ENCODE measurements at places on chromosomes 5 and 9.

DNA sequence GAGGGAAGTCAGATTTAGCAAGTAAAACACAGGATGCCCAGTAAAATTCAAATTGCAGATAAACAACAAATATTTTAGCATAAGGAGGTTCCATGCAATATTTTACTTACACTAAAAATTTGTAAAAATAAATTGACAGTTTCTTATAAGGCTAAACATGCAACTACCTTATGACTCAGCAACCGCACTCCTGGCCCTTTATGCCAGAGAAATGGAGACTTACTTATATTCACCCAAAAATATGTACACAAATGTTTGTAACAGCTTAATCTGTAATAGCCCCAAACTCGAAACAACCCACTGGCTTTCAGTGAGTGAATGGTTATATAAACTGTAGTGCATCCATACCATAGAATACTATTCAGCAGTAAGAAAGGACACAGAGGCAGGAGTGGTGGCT lies 28.6 kb upstream of the TRIM14 start:
- DNase-seq: no peak

- no peak for DNase-seq
These were observed 254.5 kb upstream of the EFNA5 start for GRCh38 chr5:107925200-107925599.

- no peak for DNase-seq
These were observed 21.3 kb downstream of the ABCA1 start for GRCh38 chr9:104906441-104907277.

GRCh38 chr5:172417983-172418630 lies 36.2 kb downstream of the SH3PXD2B start:
- no peak for DNase-seq

DNA sequence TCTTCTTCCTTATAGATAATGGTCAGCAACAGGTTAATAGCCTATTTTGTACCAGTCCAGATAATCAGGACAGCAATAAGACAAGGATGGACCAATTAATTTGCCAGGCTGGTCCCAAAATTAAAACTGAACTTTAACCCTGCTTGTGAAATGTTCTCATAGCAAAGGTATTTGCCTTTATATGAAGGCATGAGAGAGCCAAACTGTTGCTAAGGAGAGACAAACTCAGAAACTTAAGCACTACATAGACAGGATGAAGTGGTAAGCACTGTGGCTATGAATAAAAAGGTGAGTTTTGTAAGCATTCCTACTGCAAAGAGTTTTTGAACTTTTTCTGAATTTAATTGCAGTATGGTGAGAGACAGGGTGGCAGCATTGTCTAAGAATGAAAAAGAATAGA lies 174.7 kb upstream of the PPP1R2B start:
- DNase-seq: no peak

GRCh38 chr9:32579706-32580331 lies 6.9 kb upstream of the NDUFB6 start:
- DNase-seq: peak; percentile 6

GRCh38 chr9:107584186-107584585 lies 94.6 kb upstream of the KLF4 start:
- DNase-seq: no peak

DNA sequence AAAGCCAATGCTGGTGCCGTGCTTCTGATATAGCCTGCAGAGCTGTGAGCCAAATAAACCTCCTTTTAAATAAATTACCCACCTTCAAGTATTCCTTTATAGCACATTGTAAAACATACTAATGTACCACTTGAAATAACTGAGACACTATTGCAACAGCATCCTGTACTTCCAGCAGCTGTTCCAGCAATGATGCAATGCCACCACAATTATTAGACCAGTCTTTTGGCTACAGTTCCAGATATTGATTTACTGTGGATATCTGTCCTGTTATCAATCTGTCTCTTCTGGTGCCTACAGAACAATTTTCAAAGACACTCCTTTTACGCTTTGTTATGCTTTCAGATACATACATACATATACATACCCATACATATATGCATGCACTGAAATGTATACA lies 567.9 kb downstream of the TAF11L14 start:
- no peak for DNase-seq

DNA sequence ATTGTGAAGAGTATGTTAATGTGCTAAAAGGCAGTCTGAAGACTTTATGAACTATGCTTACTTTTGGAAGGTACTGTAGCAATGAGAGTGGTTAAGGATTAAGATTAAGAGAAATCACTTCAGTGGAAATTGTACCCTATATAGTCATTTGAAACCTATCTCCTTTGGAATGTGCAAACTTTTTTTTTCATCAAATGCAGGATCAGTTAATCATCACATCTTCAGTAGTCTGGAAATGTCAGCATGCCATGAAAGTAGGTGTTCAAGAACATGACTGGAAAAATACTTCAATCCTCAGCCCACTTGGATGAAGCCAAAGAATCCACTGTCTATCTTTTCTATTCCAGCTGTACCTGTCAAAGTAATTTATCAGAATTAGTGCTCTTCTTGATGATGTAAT lies 157.8 kb upstream of the TMEM161B start:
- DNase-seq: no peak

DNA sequence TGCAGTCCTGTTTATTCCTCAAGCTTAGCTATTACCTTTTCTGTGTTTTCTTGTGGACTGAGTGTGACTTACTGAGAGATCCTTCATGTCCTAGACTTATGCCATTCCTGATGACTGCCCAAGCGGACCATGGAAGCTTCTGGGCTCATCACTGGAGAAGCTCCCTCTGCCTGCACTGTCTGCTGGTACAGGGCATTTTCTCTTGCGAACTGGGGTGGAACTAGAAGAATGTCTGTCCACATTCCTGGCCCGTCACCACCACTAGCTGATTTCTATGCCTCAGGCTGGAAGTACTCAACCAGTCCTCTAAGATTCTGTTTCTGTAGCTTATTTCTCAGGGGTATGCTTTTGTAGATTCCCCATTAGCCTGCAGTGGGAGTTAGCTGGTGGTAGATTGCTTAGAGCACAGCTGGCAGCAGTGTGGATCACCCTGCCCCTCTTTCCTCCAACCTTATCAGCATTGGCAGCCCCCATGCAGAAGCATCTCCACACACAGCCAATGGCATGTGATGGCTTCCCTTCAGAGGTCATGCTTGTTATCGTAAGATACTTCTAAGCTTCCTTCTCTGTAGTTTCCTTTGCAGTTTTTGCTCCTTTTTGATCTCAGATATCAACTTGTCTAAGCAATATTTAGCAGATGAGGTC lies 12.4 kb downstream of the SLC36A1 start:
- no peak for DNase-seq

DNA sequence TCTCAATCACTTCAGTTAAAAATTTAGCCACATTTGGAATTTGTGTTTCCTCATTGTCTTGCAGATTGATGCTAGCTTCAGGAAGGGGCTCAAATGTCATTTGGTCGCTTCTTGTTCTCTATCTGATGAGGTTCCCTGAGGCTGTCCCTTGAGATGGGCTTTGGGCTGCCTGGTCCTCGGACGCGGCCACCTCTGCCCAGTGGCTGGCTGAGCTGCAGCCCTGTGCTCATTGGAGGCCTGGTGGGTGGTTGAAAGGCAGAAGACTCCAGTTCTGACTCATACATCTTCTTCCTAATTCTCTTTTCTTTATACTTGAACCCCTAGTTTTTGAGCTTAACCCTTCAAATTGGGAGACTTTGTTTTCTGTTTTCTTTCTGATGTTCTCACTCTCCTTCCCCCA lies 78.8 kb upstream of the NTRK2 start:
- no peak for DNase-seq

DNA sequence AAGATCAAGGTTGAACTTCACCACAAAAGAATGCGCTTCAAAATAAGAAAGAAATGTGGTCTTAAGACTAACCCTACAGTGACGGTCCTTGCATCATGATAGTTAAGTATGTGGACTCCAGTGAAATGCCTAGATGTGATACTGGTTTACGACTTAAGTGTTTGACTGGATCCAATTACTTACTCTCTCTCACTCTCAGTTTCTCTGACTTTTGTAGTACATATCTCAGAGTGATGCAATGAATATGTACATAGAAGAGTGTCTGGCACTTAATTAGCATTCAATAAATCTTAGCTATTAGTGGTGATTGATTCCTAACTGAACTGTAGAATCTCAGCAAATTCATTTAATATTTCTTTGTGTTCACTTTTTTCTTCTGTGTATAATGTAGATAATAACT lies 411.7 kb upstream of the ITGA1 start:
- DNase-seq: no peak

DNA sequence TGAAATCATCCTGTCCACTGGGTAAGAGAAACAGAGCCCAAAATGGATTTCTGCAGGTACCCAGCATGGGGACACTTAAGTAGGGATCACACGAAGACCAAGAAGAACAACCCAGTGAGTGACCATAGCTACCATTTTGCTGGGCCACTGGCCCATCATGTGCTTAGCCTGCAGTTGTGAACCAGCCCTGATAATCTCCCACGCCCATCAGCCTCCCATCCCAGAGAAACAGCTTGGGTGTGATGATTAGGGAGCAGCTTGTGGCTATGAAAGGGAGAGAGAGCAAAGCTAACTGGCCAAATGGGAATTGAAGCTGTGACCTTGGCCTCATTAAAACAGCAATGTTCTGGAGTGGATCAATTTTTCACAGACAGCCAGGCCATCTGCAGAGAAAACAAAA lies 138.5 kb downstream of the SLC24A2 start:
- peak; percentile 40 for DNase-seq

- DNase-seq: no peak
These were observed 40.1 kb downstream of the SECISBP2 start for GRCh38 chr9:89358376-89358916.

DNA sequence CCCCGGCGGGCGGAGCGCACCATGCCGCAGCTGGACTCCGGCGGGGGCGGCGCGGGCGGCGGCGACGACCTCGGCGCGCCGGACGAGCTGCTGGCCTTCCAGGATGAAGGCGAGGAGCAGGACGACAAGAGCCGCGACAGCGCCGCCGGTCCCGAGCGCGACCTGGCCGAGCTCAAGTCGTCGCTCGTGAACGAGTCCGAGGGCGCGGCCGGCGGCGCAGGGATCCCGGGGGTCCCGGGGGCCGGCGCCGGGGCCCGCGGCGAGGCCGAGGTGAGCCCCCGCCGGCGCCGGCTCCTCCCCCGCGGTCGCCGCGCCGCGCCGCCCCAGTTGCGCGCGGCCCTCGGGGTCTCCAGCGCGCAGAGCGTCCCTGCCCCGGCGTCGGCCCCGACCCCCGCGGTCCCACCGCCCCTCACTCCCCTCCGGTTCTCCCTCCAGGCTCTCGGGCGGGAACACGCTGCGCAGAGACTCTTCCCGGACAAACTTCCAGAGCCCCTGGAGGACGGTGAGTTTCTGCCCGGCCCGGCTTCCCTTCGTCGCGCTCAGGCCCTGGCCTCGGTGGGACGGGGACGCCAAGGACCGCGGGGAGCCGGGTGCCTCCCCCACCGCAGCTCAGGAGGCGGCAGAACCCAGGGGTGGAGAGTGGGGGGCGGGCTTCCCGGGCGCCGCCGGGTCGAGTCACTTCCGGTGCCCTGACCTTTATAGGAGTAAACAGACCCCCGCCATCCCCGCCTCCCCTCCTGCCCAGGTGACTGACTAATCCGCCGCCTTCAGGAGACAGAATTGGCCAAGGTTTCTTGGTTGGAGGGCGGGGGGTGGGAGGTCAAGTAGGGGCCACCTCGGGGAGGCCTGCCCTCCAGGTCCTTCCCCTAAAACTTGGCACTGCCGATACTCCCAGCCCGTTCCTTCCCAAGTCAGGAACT lies 665 bp downstream of the TCF7 start:
- DNase-seq: no peak

DNA sequence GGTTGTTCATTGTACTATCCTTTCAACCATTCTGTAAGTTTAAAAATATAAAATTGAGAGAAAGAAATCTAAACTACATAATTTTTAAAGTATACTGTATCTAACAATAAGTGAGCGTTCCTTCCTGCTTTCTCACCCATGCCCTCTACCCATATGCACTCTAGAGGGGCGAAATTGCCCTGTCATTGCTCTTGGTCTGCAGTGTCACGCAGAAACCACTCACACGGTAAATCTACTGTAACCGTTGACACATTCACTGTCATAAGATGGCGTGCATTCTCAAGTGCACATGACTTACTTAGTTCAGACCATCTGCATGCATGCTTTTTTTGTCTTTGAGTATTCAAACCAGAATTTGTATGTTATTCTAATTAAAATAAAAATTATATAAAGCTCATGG lies 55.7 kb upstream of the NIPBL start:
- no peak for DNase-seq

GRCh38 chr9:29806937-29807618 lies 2233.8 kb upstream of the C9orf72 start:
- no peak for DNase-seq

GRCh38 chr5:145760660-145761059 lies 74.5 kb downstream of the PRELID2 start:
- DNase-seq: no peak

- DNase-seq: no peak
These were observed 200.5 kb downstream of the EFNA5 start for GRCh38 chr5:107470295-107470582.
